ENCODE measurements at places on chromosomes 3 and 15.
A peak's percentile ranks its signal among the peaks of the same experiment; 100 is the strongest.

- DNase-seq, result no peak
Measured at GRCh38 chr3:70606018-70606417, 293.6 kb upstream of the MDFIC2 start.

DNA sequence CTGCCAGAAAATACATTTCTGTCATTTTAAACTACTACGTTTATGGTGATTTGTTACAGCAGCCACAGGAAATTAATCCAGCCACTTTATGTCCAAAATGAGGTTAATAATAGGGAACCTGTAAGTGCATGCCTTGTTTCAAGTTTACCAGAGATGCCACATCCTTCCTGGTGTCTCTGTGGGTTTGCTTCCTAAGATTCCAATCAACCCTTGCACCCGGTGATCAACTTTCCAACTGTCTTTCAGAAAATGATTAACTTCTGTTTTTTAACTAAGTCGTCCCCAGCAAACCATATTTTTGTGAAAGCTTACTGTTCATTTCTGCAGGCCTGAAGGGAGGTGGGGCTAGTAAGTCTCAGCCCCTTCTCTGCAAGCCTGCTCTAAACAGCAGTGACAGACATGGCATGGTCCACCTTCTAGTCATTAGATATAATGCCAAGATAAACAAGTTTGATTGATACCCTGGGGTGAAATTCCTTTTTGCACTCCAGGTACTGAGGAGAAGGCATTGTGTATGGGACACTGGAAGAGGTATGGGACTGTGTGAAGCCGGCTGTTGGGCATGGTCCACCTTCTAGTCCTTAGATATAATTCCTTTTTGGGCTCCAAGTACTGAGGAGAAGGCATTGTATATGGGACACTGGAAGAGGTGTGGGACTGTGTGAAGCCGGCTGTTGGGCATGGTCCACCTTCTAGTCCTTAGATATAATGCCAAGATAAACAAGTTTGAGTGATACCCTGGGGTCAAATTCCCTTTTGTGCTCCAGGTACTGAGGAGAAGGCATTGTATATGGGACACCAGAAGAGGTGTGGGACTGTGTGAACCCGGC, 11.1 kb upstream of the TMC3 start:
- DNase-seq, result no peak

DNA sequence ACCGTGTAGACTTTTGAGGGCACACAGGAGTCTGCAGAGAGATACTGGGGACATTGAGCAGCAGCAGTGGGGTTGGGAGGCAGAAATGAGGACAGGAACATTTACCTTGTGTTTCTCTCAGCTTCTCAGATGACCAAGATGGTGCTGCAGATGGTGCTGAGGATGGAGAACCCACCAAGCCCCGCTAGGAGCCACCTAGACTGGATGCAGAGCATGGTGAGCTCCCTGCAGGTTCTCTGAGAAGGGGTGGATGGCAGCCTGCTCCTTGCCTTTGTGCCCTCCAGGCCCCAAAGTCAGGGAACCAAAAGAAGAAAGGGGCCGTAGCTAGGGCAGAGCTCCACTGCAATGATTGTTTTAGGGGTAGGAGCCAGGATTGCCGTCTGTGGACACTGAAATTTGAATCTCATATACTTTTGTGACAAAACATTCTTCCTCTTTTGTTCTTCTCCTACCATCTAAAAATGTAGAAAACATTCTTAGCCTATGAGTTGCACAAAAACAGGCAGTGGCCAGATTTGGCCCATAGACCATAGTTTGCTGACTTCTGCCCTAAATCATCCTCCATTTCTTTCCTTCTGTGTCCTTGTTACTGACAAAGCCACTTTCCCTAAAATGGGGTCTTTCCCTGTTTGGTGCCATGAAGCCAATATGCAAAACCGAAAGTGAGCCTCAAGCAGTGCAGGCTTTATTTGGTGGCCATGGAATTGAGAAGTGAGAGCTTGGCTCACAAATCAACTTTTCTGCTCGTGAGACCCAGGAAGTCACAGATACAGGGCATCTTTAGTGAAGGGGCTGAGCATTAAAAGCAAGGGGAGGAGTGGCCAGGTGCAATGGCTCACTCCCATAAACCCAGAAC, 11.9 kb upstream of the MUC20 start:
- DNase-seq, result no peak

GRCh38 chr3:58116161-58116955, 94.4 kb downstream of the DNASE1L3 start:
- no peak for DNase-seq

- DNase-seq, result no peak
Measured at GRCh38 chr15:31261266-31262142, 65.1 kb upstream of the KLF13 start.

GRCh38 chr3:16723978-16724377, 118.8 kb upstream of the DAZL start:
- DNase-seq, result no peak

DNA sequence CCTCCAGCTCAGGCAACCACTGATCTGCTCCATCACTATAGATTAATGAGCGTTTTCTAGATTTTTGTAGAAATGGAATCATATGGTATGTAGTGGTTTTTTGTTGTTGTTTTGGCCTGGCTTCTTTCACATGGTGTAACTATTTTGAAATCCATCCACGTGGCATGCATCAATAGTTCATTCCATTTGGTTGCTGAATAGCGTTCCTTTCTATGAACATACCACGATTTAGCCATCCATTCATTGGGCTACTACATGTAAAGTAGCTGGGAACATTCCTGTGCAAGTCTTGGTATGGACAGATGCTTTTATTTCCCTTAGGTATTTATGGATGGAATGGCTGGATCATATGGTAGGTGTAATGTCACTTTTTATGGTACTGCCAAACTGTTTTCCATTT, 10.7 kb upstream of the CHSY1 start:
- DNase-seq, result no peak

DNA sequence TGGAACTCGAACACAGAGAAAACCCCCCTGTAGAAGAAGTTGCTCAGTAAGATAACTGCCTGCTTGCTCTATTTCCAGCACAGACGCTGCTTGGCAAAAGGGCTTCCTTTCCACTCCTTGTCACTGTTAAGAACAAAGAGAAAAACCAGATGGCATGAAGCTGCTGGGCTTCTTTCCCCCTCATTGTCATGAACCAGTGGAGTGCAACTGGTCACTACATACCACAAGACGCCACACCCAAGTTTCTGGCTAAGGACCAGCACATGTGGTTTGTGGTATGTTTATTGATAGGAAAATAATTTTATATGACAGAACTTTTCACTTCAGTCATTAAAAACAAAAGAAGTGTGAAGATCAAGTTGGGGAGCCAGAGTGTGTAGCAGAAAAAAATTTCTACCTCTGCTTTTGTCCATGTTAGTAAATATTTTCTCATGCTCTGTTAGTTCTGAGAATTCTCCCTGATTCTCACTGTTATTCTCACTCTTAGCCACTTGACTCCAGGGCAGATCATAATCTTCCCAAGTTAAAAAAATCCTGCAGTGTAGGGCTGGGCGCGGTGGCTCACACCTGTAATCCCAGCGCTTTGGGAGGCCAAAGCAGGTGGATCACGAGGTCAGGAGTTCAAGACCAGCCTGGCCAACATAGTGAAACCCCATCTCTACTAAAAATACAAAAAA, 37.9 kb downstream of the CLK3 start:
- no peak for DNase-seq

DNA sequence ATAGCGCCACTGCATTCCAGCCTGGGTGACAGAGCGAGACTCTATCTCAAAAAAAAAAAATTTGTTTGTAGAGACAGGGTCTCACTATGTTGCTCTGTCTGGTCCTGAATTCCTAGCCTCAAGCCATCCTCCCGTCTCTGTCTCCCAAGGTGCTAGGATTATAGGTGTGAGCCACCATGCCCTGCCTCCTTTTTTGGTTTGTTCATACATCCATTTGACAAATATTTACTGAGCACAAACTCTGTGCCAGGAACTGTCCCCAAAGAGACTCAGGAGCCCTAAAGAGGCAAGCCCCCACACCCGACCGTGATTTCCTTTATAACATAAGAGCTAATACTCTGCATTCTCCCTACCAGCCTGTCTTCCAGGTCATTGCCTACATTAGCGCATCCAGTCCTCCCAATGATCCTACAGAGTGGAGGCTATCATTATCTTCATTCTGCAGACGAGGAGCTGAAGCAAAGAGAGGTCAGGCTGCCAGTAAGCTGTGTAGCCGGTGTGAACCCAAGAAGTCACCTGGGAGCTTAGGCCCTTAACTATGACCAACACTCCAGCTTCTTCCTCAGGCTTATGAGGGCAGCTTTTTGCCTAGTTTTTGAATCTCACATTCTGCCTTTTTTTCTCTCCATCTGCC, 6.3 kb upstream of the PXK start:
- DNase-seq, result no peak

GRCh38 chr3:134365766-134366065, 8.5 kb downstream of the AMOTL2 start:
- DNase-seq, result no peak

GRCh38 chr3:111676211-111677006, 81.3 kb upstream of the ZBED2 start:
- no peak for DNase-seq

GRCh38 chr15:50044406-50044805, 74.6 kb downstream of the ATP8B4 start:
- no peak for DNase-seq

- no peak for DNase-seq
Measured at GRCh38 chr15:40747685-40748631, 7.1 kb downstream of the RMDN3 start.

DNA sequence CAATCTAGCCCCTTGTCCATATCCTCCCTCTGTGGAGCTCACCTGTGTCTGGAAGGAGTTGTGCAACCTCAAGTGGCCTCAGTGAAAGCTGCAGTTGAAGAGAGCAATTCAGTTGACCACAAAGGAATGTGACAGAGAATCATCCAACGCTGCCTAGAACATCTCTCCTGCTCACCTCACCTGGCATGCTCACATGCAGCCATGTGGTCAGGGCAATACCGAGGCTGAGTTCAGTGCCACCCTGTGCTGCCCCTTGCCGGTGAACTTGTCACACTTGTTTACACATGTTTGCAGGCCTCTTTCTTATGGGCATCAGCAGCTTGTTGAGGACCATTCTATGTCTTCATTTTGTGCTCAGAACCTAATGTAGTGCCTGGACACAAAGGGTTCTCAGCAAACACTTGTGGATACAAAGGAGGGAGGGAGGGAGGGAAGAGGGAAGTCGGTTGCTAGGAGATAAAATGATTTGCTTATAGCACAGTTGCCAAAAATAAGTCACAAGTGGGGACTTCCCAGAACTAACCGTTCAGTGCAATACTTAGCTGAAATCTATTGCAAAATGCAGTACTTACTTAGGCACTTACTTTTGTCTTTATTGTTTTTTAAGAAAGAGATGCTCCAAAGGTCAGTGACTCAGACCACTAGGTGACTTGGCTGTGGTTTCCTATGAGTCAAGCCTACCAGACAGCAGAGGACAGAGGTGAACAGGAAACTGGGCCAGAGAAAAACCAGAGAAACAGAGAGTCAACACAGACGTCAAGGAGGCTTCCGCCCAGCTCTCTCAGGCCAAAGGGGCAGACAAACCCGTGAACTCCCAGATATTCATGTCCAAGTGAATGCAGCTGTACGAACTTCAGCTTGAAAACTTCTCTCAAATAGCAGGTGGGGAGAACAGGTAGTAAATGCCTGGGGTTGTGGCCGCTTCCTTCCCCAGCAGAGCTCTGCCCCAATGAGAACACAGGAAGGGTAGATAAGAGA, 227.8 kb upstream of the CTNNB1 start:
- no peak for DNase-seq

GRCh38 chr3:53650424-53650823, 156.0 kb downstream of the CACNA1D start:
- no peak for DNase-seq

DNA sequence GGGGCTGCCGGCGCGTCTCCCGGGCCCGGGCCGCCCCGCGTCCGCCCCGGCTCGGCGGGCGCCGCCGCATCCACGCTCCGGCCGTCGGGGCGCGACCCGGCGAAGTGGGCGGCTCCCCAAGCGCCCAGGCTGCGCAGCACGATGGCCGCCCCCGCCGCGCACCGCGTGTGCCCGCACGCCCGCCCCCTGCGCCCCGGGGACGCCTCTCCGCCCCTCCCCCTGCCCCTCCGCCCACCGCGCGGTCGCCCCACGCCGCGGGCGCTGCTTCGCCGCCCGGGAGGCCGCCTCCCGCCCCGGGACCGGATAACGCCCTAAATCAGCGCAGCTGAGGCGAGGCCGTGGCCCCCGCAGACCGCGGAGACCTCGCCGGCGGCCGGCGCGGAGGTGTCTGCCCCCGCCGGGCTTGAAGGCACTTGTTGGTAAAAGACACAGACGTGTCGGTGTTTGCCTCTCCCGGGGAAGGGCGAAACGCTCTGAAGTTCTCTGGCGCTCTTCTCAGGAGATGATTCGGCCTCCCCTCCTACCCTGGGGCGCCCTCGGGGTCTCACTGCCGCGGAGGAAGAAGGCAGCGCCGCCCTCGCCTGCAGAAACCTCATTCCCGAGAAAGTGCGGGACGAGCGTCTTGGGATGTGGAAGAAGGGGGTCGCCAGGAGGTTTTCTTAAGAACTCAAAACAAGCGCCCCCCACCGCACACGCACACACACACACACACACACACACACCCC, at the start of gene BNC1:
Gene BNC1 (minus strand): TSS at position 106 of the 725 bp plus-strand sequence. CDS start 36 bp downstream, at position 70.
- no peak for DNase-seq

GRCh38 chr3:195095035-195095703, 175.8 kb downstream of the XXYLT1 start:
- DNase-seq, result no peak

GRCh38 chr3:62373714-62374333, 474 bp upstream of the FEZF2 start:
- DNase-seq, result no peak

DNA sequence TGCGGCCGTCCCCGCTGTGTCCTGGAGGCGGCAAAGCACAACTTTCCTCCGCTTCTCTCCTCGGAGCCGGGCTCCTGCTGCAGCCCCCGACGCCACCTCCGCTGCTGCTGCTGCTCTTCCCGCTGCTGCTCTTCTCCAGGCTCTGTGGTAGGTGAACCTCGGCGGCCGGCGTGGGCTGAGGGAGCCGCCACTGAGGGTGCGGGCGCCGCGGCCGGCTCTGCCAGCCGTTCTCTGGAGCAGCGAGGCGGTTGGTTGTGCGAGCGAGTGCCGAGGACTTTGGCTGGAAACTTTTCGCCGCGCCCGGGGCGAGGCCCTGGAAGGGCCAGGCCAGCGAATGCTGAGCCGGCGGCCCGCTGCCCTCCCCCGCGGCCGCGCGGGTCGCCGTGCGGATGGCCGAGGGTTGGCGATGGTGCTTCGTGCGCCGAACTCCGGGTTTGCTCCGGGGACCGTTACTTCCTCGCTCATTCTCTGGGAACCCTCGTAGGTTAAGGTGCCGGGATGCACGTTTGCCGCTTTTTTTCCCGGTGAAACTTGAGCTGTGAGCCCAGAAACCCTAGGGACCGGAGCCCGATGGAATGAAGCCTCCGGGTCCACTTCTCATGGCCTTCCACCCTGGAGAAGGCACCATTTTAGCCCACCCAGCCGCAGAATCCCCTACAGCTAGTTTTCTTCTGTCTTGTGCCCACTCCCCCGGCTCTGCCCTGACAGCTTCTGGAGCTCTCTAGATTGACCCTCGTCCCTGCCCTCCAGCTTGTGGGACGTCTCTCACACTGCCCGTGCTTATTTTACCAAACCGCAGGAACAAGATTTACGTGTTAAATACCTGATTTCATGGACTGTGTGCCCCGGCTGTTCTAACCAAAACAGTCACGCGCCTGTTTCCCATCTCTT, 660 bp downstream of the NECTIN3 start:
- peak; percentile 15 for DNase-seq

Data from stimulated activated CD4-positive, alpha-beta T cell treated with anti-CD3 and anti-CD28 coated beads, Interleukin-12 subunit alpha, Interleukin-12 subunit beta, amount 100 ng/mL, for 24 hours (primary cell).